Stimulated activated CD8-positive, alpha-beta memory T cell treated with anti-CD3 and anti-CD28 coated beads, Interleukin-15, amount 100 ng/mL, for 4 hours (primary cell): ENCODE measurements at places on chromosomes 5 and 9.

GRCh38 chr5:143413958-143414669, 10.6 kb upstream of the NR3C1 start:
- DNase-seq, result no peak

- DNase-seq, result no peak
These were observed 647 bp downstream of the PDE8B start for GRCh38 chr5:77210964-77211690.

GRCh38 chr5:73391441-73391881, 57.1 kb downstream of the FOXD1 start:
- DNase-seq, result no peak

GRCh38 chr5:135745897-135746500, 88.5 kb upstream of the SLC25A48 start:
- DNase-seq, result no peak

DNA sequence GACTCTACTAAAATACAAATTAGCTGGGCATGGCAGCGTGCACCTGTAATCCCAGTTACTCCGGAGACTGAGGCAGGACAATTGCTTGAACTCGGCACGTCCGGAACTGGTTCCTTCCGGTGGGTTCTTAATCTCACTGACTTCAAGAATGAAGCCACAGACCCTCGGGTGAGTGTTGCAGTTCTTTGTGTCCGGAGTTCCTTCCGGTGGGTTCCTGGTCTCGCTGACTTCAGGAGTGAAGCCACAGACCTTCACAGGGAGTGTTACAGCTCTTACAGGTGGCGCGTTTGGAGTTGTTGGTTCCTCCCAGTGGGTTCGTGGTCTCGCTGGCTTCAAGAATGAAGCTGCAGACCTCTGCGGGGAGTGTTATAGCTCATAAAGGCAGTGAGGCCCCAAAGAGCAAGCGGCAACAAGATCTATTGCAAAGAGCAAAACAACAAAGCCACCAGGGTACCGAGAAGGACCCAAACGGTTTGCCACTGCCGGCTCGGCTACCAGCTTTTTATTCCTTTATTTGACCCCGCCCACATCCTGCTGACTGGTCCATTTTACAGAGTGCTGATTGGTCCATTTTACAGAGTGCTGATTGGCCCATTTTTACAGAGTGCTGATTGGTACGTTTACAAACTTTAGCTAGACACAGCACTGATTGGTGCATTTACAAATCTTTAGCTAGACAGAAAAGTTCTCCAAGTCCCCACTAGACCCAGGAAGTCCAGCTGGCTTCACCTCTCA, 28.6 kb upstream of the SLC6A19 start:
- no peak for DNase-seq

DNA sequence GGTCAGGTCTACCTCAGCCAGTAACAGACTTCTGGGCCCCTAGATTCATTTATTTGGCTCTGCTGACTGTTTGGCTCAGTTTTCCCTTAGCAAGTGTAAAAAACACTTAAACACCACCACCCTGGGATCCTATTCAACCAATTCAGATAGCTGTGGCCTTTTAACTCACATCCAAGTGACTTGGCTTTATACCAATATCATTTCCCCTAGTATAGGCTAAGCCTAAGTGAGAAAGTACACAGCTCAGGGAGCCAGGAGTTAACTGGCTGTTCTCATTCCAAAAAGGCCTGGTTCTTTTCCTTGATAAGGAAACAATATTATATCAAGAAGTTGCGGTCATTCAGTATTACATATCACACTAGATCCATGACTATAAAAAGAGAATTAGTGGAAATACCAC, 163.5 kb downstream of the ARL15 start:
- no peak for DNase-seq

GRCh38 chr9:137156567-137157375, 13.1 kb downstream of the LRRC26 start:
- peak; percentile 69 for DNase-seq

DNA sequence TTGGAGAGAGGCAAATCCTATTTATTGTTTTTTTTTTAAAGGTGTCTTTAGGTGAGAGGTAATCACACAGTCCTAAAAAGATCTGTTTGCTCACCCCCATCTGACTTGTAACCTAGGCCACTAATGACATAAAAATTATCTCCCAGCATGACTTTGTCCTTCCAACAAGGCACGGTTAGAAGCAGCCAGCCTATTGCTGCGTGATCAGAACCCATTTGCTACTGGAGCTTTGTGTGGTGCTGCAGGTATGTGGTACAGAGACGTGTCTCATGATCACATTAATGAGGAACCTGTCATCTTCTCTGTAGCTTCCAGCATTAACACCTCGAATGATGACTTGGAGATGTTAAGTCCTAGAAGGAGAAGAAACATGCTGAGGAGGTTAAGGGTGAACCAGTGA, 555.8 kb upstream of the TLE4 start:
- no peak for DNase-seq

DNA sequence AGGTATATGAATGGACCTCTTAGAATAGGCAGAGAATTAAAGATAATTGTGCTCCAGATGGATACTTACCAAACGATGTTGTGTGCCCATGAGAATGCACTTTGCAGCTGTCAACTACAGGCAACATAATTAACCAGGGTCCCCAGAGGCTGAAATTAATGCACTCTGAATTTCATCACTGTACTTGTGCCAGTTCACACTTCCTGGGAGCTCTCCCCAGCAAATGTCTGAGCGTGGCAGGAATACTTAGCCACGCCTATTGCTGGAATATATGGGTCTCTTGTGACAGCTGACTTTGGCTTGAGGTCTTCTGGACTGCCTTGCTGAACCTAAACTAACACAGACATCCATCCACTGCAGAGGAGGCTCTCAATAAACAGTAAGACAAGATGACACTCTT, 11.9 kb upstream of the C1QTNF2 start:
- DNase-seq, result no peak

- DNase-seq, result no peak
These were observed 37.6 kb upstream of the SLCO6A1 start for GRCh38 chr5:102536323-102536928.

- no peak for DNase-seq
These were observed 100.3 kb downstream of the PAX5 start for GRCh38 chr9:36933676-36934215.

DNA sequence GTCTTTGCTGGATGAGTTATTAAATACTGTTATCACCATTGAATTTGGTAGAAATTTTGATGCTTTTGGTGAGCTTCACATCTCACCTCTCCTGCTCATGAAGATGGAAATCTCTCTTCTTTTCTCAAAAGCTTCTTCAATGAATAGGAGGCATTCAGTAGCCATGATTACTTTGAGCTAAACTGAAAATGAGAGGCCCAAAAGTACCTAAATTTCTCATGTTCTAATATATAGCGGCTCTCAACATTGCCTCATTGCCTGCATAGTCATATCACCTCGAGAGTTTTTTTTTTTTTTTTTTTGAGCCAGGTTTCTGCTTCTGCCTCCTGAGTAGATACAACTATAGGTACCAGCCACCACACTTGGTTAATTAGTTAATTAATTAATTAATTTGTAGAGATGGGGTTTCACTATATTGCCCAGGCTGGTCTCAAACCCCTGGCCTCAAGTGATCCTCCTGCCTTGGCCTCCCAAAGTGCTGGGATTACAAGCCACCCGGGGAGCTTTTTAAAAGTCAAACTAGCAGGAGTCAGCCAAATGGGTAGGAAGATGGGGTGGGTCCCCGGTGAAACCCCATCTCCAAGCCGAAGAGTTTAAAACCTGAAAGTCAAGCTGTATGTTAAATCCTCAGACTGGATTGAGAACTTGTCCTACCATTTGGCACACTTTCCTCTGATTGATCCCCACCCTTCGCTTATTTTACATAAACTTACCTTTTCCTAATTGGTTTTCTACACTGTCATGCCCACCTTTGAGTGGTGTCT, 169.0 kb downstream of the DOCK2 start:
- no peak for DNase-seq

DNA sequence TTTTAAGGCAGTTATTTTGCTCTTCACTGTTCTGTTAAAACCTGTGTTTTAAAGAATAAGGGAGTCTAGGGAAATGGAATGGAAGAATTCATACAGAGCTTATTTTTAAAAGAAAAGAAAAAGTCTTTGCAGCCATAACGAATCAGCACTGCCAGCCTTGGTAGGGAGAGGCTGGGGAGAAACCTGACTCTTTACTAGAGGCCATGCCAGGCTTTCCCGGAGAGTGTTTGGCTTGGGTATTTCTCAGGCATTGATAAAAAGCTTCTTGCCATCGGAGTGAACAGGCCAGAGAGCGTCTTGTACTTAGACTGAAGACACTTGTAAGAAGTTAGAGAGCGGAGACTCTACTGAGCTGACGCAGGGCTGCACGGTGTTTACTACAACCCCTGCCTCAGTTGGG, 72.7 kb upstream of the NFIL3 start:
- DNase-seq, result no peak

DNA sequence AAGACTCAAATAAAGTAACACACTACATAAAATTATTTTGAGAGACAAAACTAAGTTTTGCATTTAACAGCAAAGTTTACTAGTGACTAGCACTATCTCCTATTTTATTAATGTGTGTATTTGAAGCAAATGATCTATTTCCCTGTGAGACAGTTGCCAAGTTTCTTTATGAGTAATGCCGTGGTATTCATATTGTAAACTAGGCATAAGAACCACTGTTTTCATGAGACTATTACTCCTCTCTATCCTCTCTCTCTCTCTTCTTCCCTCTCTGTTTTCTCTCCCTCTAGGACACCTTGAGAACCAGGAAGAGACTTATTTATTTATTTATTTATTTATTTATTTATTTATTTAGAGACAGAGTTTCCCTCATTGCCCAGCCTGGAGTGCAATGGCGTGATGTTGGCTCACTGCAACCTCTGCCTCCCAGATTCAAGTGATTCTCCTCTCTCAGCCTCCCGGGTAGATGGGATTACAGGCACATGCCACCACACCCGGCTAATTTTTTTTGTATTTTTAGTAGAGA, 61.1 kb downstream of the MLANA start:
- no peak for DNase-seq
